ENCODE measurements at places on chromosomes 11 and 22.

GRCh38 chr22:39205344-39206021, 39.3 kb downstream of the PDGFB start:
- no peak for DNase-seq

DNA sequence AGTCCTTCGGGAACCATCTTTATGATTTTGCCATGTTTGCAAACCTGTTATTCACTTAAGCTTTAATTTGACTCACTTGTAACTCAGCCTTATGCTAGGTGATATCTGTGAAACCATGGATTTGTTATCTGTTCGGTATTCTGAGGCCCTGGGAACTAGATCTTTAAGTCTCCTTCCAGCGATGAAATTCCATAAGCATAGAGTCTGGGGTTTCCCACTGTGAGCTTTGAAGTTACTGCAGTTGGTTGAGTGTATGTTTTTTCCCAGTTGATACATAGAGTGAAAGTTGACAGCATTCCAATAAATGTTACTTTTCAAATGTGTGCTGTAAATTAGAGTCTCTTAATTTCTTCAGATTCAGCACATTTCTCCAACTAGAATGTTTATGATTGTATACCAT, 66.9 kb downstream of the TNRC6B start:
- DNase-seq, result no peak

- DNase-seq, result no peak
Observed at GRCh38 chr11:122848186-122848585, 9.9 kb downstream of the CRTAM start.

- no peak for DNase-seq
Observed at GRCh38 chr11:128707681-128708080, 13.8 kb downstream of the FLI1 start.

GRCh38 chr11:92770981-92771380, 198.5 kb upstream of the MTNR1B start:
- DNase-seq, result no peak
